ENCODE measurements at places on chromosomes 3 and 15.
A peak's percentile ranks its signal among the peaks of the same experiment; 100 is the strongest.

GRCh38 chr3:9430733-9431132 lies 33.3 kb downstream of the SETD5 start:
- DNase-seq: no peak

DNA sequence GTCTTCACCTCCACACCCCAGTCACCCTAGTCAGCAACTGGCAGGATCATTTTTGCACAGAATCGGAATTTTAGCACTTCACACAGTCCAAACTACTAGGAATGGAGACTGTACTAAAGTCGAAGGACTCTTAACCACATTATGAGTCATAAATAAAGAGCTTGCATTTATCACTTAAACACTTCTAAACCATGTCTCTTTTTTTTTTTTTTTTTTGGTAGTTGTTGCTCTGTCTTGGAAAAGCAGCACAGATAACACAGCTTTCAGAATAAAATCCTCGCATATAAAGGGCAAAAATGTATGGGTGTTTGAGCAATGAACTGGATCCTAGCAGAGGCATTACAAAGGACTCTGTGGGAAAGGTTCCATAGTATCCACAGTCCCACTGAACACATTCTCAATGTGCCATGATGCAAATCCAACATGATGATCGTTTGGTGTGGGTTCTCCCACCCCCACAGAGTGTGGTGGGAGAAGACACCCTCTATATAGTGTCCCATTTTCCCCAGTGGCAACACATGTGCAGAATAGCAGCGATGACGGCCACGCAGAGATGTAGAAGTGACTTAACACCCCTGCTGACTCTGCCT lies 47.1 kb downstream of the FOXP1 start:
- DNase-seq: peak; percentile 51

- no peak for DNase-seq
Observed at GRCh38 chr3:123038751-123039150, 11.2 kb upstream of the SEMA5B start.

GRCh38 chr3:8938021-8938420 lies 25.3 kb downstream of the RAD18 start:
- no peak for DNase-seq

GRCh38 chr3:88151358-88151757 lies 1.6 kb downstream of the C3orf38 start:
- DNase-seq: no peak

DNA sequence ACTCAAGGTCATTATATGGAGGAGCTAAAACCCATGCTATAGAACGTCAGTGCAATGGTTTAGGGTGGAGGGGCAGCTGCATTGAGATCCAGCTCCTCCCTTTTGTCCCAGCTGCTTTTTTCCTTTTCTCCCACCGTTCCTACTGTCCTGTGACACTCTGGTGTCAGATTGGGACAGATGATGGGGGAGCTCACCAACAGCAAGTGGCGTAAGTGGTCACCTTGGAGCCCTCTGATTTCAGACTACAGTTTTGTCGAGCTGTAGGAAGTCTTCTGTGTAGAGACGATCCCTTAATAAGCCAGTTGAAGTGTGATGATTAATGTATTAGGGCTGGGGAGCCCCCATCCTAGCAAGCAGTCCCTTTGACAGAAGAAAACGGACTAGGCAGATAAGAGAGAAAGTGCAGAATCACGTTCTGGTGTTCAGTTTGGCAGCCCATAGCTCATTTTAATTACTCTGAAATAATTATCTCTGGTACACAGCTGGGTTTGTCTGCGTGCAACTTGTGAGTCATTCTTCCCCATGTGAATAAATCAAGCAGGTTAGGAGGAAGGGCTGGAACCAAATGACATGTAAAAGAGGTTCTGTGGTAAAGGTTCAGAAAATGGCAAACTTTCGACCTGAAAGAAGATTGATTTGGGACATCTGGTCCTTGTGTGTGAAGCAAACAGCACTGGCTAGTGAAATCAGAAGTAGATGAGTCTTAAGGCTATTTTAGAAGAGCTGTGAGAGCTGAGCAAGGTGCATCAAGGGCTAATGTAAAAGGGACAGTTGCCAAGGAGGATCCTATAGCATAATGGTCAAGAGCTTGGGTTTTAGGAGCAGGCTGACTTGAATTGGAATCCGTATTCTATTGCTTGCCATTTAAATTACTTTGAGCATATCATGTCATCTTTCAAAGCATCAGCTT lies 241.4 kb downstream of the EDEM1 start:
- no peak for DNase-seq

- DNase-seq: peak; percentile 7
Observed at GRCh38 chr15:94673801-94674200, 442.4 kb downstream of the MCTP2 start.

DNA sequence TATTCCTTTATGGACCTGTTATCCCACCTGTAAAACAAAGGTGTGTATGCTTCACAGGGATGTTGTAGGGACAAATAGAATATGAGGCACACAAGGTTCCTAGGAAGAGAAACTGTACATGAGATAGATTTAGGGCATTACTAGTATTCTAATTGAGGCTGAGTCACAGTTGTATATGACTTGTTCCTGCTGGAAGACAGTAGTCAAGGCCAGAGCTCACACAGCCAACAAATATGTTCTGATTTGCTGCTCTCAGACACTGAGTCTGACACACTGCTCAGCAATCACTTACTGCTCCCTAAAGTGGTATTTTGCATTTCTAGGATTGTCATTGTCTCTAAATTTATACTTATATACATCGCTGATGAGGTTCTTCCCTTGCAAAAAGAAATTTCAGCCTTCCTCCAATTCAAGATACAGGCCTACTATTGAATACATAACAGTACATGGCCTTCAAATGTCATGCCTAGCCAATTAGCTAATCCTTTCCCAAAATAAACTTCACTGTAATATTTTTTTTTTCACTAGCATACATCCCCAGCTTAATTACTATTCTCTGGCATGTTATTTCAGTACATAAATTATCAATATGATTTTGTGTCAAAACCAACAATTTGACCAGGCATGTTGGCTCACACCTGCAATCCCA lies 69.8 kb downstream of the TIGIT start:
- peak; percentile 64 for DNase-seq

- DNase-seq: no peak
Observed at GRCh38 chr3:11542551-11542950, 101.2 kb downstream of the VGLL4 start.

GRCh38 chr15:101326462-101327146 lies 31.6 kb upstream of the SNRPA1 start:
- DNase-seq: no peak

GRCh38 chr3:64111872-64112271 lies 88.6 kb upstream of the PSMD6 start:
- DNase-seq: no peak

GRCh38 chr15:83476066-83476465 lies 28.9 kb downstream of the SH3GL3 start:
- DNase-seq: no peak

DNA sequence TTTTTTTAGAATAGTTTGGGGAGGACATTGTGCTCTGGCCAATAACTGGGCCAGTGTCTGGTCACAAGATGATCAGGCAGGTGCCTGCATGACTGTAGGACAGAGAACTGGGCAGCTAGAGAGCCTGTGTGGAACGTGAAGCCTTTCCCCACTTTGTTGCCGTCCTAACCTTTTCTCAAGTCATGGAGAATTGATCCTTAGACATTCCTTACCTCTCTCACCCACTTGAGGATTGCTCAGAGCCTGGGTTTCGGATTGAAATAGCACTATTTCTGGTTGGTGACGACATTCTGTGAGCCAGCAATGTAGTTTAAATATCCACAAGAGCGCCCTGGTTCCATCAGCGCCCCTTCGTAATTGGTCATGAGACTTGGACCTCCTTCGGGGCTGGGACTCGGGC lies 138.4 kb downstream of the IGF1R start:
- DNase-seq: no peak

GRCh38 chr3:138241061-138241460 lies 54.0 kb downstream of the ARMC8 start:
- DNase-seq: peak; percentile 10

- no peak for DNase-seq
Observed at GRCh38 chr15:89785064-89785773, 9.1 kb downstream of the MESP2 start.

GRCh38 chr15:80580106-80580505 lies 115.0 kb upstream of the ABHD17C start:
- no peak for DNase-seq

DNA sequence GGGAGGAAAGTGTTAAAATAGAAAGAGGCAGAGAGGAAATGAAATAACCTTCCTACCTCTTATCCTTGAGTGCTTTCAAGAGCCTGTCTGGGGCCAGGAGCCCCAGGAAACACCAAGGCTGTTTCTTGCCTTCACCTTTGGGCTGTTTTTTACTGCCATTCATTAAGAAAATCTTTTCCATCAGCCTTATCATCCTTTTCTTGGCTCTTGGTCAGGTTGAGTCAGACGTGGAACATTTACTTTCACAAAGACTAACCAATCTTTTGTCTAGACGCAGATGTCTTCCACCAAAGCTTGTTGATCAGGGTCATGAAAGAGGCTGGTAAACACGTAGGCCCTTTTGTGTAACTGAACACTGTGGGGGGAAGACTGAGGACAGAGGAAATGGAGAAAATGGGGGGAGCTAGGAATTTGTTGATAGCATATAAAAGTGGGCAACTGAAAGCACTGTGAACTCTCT lies 151.0 kb upstream of the THBS1 start:
- DNase-seq: peak; percentile 47

- no peak for DNase-seq
Observed at GRCh38 chr3:32616267-32616962, 45.8 kb upstream of the DYNC1LI1 start.

- no peak for DNase-seq
Observed at GRCh38 chr3:72421126-72421525, 427.1 kb downstream of the SHQ1 start.

GRCh38 chr15:30044377-30044776 lies 38.4 kb upstream of the GOLGA8J start:
- DNase-seq: no peak

DNA sequence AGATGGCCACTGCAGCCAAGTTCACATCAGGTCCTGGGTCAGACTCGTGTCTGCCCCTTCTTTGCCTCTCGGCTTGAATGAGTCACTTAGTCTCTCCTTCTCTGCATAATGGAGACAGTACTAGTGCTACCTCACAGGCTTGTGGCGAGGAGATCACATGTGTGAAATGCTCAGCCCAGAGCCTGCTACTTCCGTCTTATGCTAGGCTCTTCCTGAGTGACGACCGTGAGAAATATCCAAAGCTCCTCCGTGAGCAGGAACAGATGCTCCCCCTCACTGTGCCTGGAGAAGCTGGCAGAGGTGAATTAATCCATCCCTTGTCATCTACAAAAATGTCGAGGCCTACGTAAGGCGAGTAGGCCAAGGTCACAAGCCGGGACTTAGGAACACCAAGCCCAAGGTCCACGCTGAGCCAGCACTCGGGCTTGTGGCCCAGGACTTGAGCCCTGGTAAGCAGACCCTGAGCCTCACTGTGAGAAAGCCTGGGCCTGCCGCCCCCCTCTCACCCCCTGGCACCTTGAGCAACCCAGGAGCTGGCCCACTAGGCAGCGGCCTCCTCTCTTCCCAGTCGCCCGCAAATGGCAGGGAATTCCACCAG lies 17.9 kb downstream of the PAK6 start:
- DNase-seq: no peak

DNA sequence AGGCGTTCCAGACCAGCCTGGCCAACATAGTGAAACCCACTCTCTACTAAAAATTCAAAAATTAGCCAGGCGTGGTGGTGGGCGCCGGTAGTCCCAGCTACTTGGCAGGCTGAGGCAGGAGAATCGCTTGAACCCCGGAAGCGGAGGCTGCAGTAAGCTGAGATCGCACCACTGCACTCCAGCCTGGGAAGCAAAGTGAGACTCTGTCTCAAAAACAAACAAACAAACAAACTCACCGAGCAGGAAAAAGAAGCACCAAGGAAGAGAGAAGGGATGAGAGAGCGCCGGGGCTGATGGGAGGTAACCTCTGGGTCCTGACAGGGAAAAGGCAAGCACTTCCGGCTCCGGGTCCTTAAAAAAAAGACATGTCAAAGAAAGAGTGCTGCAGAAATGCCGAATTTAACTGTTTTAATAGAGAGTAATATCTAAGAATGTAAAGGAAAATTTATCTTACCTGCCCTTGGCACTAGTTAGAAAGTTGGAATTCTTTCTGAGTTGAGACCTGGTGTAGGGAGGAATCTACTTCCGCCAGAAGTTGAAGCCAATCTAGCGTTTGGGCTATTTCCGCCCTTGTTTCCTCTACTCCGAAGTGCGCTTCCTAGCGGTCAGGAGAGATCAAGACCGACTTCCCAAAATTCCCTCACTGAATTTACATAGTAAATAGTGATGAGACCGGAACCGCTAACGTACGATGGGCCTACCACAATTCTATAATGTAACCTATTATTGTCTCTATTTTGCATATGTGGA lies 29.1 kb downstream of the EFCAB12 start:
- DNase-seq: peak; percentile 83

- DNase-seq: no peak
Observed at GRCh38 chr3:29416514-29416913, 135.6 kb downstream of the RBMS3 start.

- DNase-seq: no peak
Observed at GRCh38 chr15:60480888-60481287, 1.9 kb upstream of the ICE2 start.

- DNase-seq: no peak
Observed at GRCh38 chr3:59246719-59247401, 197.0 kb upstream of the CFAP20DC start.

- DNase-seq: peak; percentile 37
Observed at GRCh38 chr3:151770956-151771355, 37.2 kb downstream of the AADACL2 start.

GRCh38 chr3:12472796-12473195 lies 11.5 kb upstream of the TSEN2 start:
- no peak for DNase-seq

GRCh38 chr3:1017870-1018269 lies 75.0 kb upstream of the CNTN6 start:
- no peak for DNase-seq

DNA sequence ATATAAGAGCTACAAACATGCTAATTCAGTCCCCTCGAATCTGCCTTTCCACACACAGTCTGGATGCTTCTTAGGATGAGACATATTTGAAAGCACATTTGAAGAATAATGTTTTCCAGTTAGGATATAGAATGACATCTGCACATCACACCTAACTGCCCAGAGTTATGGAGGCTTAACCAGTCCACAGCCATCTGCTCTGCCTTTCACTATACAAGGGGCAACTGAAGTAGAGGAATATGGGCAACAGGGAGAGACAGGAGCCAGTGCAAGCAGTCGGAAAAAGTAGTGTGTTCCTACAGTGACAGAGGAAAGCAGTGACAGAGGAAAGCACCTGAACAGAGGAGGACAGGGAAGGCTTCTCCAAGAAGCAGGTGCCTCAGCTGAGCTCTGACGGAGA lies 79.0 kb upstream of the CLDN18 start:
- no peak for DNase-seq

DNA sequence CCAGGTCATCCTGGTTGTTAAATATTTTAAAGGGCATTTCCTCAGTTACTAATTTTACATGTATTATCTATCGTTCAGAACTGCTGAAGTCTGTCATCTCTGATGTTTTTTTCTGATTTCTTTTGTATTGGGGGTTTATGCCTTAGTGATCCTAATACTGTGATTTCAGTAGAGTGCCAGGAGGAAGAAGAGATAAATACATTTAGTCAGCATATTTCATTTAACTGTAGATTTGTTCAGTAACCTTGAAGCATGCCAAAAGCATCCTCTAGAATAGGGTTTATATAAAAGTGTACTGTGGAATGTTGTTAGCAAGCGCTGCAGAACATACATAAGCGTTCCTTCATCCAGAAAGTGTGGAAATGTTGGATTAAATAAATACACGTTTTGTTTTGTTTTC lies 342.3 kb upstream of the DPPA4 start:
- no peak for DNase-seq

GRCh38 chr3:30610702-30611368 lies 4.4 kb downstream of the TGFBR2 start:
- DNase-seq: no peak

GRCh38 chr3:53806182-53807116 lies 39.8 kb downstream of the CHDH start:
- peak; percentile 76 for DNase-seq

GRCh38 chr3:42088803-42089530 lies 2.2 kb upstream of the TRAK1 start:
- no peak for DNase-seq

Measured in AG08396 (cell line).